ENCODE measurements at places on chromosomes 5 and 9.

GRCh38 chr5:8561854-8562253, 692.9 kb downstream of the MTRR start:
- DNase-seq, result no peak

- DNase-seq, result no peak
These were observed 253.6 kb upstream of the VLDLR start for GRCh38 chr9:2367970-2368369.

DNA sequence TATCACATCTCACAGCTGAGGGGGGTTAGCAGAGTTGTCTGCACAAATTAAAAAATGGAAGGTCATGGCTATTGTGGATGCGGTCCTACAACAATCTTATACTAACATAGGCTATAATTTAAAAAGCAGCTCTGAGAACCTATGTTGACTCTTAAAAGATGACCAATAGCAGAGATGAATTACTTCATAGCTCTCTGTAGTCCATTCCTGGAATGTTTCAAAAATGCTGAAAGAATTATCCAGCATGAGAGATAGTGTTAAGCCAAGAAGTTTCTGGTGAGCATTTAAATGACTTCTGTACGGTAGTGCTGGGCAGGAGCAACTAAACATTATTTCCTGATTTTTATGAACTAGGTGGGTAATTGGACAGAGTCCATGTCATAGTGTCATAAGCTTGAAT, 218.2 kb upstream of the NUDT12 start:
- no peak for DNase-seq

- DNase-seq, result no peak
These were observed 17.7 kb downstream of the MARVELD2 start for GRCh38 chr5:69432412-69433206.

DNA sequence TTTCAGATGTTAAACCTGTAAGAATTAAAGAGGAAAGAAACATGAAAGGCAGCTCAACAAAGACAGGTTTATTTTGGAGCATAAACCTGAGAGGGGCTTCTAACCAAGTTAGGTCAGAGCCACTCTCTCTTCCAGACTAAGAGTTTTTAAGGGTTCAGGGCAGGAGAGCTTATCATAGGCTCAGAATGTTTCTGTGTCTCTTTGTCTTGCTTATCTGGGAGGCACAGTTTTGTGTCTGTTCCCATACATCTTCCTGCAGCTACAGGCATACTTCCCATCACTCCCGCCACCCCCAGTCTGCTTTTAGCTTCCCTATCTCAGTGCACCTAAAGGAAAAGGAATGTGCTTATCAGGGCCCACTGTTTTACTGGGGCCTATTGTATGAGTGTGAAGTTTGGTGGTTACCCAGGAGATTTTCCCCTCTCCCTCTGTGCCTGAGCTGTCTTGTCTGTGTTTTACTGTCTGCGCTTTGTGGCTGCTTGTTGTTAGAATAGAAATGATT, 21.9 kb downstream of the CD14 start:
- DNase-seq, result no peak

- no peak for DNase-seq
These were observed 15.7 kb upstream of the AQP7 start for GRCh38 chr9:33418090-33418489.

DNA sequence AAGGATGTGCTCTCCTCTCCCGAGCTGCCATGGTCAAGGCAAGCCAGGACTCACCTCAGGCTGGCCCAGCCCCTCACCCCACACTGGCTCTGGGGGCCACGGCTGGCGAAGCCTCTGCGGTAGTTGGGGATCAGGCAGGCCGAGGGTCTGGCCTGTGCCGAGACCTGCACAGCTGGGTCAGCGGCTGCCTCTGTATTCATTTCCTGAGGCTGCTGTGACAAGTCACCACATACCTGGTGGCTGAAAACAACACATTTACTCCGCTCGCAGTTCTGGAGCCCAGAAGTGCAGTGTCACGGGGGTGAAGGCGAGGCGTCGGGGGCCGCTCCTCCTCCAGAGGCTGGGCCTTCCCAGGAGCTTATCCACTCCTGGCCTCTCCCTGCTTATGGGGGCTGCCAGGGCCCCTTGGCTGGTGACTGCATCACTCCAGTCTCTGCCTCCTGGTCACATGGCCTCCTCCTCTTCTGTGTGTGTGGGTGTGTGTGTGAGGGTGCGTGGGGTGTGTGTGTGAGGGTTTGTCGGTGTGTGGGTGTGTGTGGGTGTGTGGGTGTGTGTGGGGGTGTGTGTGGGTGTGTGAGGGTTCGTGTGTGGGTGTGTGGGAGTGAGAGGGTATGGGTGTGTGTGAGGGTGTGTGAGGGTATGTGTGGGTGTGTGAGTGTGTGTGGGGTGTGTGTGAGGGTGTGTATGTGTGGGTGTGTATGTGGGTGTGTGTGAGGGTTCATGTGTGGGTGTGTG, 3.2 kb upstream of the SCGB3A1 start:
- no peak for DNase-seq

GRCh38 chr5:175464074-175464941, 14.1 kb upstream of the SFXN1 start:
- no peak for DNase-seq

GRCh38 chr5:73170522-73170921, 2.5 kb upstream of the TMEM174 start:
- DNase-seq, result no peak

GRCh38 chr9:34559624-34560455, 29.7 kb downstream of the CNTFR start:
- no peak for DNase-seq

GRCh38 chr5:150946351-150946905, 41.6 kb upstream of the ZNF300 start:
- DNase-seq, result peak; percentile 90

- no peak for DNase-seq
These were observed 199.0 kb downstream of the DNAH5 start for GRCh38 chr5:13745508-13745907.

GRCh38 chr5:131628990-131629389, 6.0 kb downstream of the RAPGEF6 start:
- no peak for DNase-seq

GRCh38 chr9:8713811-8714165, 914.2 kb upstream of the DMAC1 start:
- no peak for DNase-seq

DNA sequence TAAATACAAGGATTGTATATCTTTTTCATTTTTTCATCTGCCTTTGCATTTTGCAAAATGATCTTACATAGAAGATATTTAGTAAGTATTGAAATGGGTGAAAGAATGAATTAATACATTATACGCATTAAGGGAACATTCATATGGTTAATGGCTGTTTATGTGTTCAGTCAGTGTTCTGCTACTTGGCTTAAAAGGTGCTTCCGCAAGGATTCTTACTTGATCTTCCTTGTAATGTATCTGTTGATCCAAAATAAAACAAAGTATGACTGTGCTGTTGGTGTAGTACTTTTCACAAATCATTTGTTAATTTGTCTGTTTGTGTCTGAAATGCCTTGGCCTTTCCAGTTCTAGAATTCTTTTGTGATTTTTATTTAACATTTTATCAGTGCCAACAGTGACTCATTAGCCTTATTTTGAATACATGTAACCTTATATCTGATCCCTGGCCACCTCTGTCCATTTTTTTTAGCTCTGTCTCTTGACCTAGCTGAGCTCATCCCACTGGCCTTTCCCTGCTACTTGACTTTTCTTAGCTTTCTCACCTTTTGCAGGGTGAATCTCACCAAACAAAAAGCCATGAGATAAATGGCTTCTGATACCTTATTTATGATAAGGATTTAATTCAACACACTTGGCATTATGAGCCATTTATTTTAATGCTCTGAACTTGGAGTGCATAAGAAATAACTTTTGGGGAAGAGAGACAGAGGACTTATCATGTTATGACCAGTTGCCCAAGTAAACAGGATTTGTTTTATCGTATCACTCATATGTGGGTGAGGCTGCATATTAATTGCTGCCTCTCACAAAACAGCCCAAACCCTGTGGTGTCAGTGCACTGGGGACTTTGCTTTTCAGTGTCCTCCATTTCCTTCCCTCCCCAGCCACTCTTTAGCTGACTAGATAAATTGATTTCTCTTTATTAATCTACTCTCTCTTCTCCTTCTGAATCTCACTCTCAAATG, 340.3 kb downstream of the KDM4C start:
- DNase-seq, result no peak

DNA sequence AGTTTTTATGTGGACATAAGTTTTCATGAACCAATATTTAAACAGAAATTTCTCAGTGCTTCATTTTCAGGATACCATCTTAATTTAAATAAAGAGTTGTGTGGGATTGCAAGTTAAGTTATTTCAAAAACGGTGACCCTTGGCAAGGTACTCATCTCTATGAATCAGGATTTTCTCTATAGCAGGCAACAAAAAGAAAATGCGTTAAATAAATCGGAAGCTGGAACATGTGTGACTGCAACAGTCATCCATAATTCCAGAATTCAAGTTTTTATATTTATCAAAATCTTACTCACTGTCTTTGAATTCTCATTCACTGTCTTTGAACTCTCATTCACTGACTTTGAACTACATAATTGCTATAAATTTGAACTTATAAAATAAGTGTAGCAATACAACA, 5.8 kb upstream of the RECK start:
- no peak for DNase-seq

DNA sequence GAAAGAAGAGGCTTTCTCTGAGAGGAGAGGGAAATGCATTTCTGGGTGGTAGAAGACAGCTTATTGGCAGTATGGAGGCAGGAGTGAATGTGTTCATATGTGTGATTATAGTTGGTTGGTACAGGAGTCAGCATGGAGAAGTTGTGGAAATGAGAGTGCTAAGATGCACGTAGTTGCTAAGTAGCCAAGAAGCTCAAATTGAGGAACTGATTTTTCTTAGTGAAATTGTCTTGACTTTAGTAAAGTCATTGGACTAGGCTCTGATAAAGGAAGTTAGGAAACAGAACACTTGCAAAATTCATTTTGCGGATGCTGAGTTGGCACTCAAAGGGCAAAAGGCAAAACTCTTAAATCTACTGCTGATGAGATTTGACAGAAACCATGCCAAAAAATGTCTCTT, 158.9 kb upstream of the VCAN start:
- DNase-seq, result no peak

DNA sequence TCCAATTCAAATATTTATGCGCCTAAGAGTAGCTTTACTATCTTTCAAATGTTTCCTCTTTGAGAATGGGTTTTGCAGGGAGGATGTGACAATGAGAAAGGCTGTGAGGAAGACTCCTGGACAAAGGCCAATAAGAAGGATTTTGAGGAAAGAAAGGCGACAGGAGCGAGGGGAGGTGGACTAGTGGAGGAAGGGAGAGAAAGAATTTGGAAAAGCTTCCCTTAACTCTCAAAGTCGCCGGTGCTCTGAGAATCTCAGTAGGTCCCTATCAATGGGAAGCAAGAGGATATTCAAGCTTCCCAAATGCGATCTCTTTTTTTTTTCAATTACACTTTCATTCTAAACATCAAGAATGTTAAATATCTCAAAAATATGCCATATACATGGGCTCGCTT, 2.8 kb upstream of the CDC20B start:
- DNase-seq, result no peak

GRCh38 chr5:90767710-90768109, 209.1 kb downstream of the ADGRV1 start:
- DNase-seq, result no peak

DNA sequence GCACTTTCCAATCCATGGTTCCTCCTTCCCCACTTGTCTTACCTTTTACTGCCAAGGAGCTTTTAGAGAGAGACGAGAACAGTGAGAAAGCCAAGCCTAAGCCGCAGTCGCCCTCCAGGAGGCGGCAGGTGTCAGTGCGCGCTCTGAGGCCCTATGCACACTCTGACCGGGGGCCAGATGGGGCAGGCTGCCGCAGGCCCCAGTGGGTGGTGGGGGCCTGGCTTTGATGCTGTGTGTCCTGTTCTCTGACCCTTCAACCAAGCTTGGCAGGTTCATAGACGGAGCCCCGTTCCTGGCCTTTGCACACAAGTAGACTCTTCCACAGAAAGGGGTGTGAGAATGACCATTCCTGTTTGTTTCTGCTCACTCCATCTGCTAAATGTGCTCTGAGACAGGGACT, 77.3 kb downstream of the WNK2 start:
- DNase-seq, result no peak

GRCh38 chr9:101727612-101728524, 10.6 kb downstream of the GRIN3A start:
- no peak for DNase-seq

DNA sequence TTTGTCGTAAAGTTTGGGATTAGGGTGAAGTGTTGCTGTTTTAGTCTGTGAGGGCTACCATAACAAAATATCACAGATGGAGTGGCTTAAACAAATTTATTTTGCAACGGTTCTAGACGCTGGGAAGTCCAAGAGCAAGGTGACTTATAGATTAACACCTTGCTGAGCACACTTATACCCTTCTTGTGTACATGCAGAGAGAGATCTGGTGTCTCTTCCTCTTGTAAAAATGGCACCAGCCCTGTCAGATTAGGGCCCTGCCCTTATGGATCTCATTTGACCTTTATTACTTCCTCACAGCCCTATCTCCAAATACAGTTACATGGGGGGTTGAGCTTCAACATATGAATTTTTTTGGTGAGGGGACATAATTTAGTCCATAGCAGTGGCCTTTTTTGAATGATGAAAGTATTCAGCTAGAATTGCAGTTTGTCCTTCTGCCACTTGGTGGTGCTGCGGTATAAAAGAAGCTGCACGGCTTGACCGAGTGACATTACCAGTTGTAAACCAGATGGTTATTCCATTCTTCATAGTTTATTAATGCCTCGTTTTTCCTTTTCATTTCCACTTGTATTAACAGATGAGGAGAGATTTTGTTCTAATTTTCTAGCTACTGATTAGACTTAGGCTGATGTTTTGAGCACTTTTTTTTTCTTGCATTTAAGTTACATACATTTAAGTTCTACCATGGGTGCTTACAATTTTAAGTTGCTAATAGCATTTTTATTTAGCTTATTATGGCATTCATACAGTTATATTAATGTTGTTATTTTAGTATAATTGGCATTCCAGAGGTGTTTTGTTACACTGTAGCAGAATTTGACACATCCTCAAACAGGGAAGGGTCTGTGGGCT, 19.4 kb downstream of the DCP2 start:
- DNase-seq, result no peak

- no peak for DNase-seq
These were observed 76.7 kb upstream of the SPOCK1 start for GRCh38 chr5:137575847-137576246.

DNA sequence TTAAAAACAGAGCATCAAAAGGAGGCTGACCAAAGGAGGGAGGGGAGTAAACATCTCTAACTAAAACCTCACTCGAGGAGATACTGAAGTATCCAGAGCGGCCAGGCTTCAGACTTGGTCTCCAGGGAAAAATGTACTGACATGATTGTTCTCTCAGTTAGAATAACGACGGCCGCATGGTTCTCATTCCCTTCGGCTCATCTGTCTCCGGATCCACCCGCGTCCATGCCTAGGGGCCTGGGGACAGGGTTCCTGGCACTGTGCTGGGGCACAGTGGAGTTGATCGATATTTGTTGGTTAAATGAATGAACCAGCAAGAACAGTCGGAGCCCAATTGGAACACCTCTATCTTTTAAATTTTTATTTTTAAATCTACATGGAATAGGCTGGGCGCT, 167.1 kb upstream of the PHYKPL start:
- no peak for DNase-seq

GRCh38 chr9:123763910-123764588, 165.9 kb downstream of the DENND1A start:
- no peak for DNase-seq

GRCh38 chr5:79931866-79932265, 59.2 kb downstream of the MTX3 start:
- DNase-seq, result no peak
